ENCODE measurements at places on chromosomes 7 and 10.

- DNase-seq, result no peak
These were observed 28.1 kb downstream of the BLNK start for GRCh38 chr10:96243296-96243695.

GRCh38 chr10:119115926-119116325, 12.0 kb downstream of the DENND10 start:
- no peak for DNase-seq

DNA sequence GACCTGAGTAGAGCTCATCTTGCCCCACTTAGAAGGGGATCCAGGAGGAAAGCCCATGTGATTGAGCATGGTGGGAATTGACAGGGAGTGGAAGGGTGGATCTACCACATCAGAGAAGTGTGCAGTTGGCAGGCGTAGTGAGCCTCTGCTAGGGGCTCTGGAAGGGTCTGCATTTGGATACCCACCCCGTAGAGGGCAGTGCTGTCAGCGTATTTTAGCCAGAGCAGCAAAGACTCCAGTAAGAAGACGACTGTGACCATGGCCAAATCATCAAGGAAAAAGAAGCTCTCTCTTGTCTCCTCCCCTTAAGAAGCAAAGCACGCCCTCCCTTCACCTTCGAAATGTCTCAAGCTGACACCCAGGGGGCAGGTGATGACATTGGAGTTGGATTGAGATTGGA, 68.8 kb upstream of the INHBA start:
- DNase-seq, result no peak

DNA sequence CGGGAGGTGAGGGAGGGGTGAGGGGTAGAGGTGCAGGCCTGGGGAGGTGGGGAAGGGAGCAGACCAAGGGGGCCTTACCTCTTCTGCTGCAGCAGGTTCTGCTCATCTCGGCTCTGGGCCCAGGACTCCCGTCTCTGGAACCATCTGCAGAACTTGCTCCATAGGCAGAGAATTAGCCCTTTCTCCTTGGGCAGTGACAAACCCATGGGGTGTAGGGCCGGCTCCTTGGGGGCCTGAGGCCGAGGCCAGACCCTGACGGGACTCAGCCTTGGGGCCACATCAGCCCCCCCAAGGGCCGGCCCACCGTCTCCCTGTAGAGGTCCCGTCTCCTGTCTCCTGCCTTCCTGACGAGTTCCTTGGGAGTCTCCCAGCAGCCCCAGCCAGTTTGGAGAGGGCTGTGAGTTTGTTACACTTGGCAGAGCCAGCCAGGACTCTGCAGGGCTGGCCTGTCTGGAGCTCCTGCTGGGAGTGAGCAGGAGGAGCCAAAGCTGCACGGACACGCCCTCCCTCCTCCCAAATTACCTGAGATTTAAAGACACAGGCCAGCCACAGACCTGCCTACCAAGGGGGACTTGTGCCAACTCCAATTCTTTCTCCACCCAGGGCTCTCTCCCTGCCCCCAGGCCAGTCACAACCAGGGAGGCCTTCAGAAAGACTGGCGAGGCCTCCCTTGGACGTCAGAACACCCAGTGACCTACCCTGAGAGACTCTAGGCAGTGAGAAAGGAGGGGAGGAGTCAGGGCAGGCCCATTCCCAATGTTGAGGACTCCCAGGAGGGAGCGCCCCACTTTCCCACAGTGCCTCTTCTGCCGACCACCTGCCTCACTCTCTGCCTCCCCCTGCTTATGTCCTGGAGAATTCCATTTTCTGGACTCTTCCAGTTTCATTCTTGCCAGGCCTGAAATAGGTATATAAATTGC, at the start of gene TRPV6:
Gene TRPV6 (minus strand): TSS at position 435 of the 920 bp plus-strand sequence.
- DNase-seq, result no peak

GRCh38 chr7:48048113-48048512, 12.8 kb downstream of the C7orf57 start:
- DNase-seq, result no peak

GRCh38 chr10:128078136-128078969, 47.9 kb downstream of the MKI67 start:
- DNase-seq, result no peak

- DNase-seq, result no peak
These were observed 41.8 kb upstream of the HERPUD2 start for GRCh38 chr7:35736725-35737124.

DNA sequence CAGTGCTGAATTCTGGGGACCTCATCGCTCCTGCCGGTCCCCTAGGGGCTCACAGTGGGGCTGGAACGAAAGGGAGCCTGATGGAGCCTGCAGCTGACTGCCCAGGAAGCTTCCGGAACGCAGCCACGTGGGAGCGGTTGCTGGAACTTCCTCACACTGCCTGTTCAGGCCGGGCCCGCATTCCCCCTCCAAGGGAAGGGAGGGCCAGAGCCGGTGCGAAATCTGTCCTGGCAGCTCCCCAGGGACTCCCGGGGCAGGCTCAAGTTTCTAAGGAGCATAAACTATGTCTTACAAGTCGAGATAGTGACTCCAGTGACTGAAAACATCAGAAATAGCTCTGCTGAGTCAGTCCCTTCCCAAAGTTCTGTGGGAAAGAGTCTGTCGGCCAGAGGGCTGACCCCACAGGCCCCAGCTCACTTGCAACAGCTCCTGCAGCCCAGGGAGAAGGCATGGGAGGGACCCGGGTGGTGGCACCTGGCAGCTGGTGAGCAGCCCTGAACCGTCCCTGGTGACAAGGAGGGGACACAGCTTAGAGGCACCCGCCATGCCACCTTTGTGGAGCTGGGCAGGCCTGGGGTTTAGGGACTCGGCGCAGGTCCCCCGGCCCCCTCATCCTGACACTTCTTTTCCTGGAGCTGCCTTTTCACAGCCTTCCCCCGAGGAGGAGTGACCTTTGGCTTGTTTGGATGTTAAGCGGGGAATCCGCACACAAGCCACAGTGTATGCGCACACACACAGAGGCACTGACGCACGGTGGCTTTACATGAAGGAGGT, 47.6 kb downstream of the PDGFA start:
- DNase-seq, result peak; percentile 33

DNA sequence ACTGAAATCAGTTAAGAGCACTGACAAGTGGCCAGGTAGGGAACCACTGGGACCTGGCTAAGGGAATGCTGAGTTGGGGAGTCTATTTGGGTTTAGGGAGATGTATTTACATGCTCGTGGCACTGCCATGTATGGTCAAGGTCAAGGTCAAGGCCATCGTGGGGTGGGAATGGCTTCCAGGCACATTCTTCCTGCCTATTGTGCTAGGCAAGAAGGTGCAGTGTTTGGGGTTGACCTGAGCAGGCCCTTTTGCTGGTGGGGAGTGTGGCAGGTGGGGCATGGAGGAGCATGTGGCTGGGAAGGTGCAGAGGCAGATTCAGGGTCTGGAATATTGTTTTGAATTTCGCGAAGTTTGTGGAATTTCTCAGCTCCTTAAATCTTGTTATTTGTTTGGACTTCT, 17.8 kb downstream of the FAM241B start:
- no peak for DNase-seq

DNA sequence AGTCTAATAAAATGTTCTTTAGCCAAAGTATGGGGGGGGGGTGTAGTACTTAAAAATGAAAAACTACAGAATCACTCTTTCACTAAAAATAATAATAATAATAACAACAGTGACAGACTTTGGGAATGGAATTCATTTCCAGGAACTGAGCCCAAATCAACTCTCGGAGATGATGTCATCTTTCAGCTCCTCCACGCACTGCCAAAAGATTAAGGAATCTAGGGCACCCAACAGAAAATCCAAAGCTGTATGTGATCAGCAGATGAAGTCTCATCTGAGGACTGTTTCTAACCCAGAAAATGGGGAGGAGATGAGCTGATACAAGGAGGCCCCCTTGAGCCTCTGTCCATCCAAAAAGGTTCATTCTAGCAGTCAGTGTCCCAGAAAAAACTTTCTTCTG, 54.5 kb downstream of the GRB10 start:
- peak; percentile 23 for DNase-seq

GRCh38 chr7:115708013-115708341, 322.6 kb downstream of the TFEC start:
- DNase-seq, result no peak

DNA sequence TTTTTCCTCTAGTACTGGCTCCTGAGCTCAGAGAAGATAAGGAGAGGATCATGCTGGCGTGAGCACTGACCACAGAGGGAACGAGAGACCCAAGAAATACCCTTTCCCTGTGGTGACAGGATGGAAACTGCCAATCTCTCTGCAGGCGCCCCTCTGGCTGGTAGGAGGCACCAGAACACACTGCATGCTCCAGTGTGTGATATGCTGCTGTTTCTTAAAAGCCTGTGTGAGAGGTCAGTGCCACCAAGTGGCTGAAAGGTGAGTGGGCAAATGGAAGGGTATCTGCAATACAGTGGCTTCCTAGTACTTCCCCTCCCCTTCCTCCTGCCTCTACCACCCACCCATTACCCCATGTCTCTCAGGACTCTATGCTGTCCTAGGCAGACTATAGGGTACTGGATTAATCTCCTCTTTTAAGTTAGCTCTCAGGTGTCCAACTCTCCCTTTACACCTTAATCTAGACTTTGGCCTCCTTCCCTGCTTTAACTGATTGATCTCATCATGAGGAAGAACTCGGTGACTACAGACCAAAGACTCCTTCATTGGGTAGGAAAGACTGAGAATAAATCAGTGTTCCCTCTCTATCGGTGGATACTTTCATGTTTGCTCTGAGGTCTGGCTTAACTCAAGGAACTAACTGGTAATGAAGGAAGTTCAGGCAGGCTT, 283.6 kb downstream of the ADRA2A start:
- DNase-seq, result no peak

GRCh38 chr10:95480102-95480900, 80.9 kb downstream of the SORBS1 start:
- no peak for DNase-seq

- DNase-seq, result no peak
These were observed 29.3 kb upstream of the SH3PXD2A start for GRCh38 chr10:103884681-103885139.

- DNase-seq, result peak; percentile 80
These were observed 15.7 kb downstream of the PPP1R3C start for GRCh38 chr10:91617072-91617609.

- DNase-seq, result no peak
These were observed 37.0 kb downstream of the EPDR1 start for GRCh38 chr7:37957221-37957970.

DNA sequence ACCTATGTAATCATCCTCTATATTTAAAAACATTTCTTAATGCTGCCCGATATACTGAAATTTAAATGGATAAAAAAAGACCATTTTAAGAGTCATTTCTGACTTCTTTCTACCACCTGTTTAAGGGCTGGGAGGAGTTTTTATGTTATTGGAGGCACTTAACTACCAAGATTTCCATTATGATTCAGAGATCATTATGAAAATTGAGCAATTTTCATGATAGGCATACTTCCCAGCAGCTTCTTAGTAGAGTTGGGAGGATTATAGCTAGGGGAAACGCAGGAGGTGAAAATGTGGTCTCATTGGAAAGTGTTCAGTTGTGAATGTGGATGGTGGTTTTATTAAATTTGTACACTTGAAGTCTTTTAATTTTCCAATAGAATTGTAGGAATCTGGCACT, 28.4 kb upstream of the FAM204A start:
- DNase-seq, result no peak
